DMS53 (cell line): ENCODE measurements at places on chromosomes 13 and 19.

- DNase-seq: no peak
These were observed 223.8 kb downstream of the TDRD3 start for GRCh38 chr13:60620611-60621395.

DNA sequence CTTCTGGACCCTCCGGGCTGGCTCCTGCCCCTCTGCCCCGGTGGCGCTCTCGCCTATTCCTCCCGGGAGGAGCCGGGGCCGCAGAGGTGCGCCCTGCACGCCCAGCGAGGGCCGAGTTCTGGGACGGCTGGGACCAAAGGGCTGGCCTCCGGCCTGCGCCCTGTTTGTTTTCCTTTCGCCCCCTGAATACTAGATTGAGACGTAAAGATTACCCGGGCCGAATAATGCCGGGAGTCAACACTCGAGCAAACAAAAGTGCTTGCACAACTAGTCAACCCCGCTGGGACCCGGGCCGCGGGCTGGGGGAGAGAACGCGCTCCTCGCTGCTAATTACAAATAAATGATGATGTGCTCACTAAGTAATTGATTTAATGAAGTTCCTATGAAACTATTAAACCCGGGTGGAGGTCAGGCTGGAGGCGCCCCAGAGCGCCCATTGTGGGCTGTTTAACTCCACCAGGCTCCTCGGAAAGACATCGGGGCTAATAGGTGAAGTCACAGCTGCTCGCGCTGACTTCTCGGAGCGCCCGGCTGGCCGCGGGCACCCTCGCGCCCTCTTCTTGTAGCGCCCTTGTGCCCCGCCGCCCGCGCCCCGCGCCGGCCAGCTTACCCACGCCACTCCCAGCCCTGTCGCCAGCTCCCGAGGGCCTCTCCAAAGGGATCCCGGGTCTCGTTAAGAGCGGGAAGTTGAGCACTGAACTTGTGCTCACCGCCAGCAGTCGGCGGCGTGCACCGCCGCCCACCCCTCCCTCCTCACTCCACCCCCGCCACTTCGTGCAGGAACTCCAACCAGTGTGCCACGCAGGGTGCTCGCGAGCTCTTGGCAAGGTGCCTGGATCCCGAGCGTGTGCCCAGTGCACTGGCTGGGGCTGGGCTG is 14.9 kb downstream of the ZIC5 start:
- peak; percentile 35 for DNase-seq

DNA sequence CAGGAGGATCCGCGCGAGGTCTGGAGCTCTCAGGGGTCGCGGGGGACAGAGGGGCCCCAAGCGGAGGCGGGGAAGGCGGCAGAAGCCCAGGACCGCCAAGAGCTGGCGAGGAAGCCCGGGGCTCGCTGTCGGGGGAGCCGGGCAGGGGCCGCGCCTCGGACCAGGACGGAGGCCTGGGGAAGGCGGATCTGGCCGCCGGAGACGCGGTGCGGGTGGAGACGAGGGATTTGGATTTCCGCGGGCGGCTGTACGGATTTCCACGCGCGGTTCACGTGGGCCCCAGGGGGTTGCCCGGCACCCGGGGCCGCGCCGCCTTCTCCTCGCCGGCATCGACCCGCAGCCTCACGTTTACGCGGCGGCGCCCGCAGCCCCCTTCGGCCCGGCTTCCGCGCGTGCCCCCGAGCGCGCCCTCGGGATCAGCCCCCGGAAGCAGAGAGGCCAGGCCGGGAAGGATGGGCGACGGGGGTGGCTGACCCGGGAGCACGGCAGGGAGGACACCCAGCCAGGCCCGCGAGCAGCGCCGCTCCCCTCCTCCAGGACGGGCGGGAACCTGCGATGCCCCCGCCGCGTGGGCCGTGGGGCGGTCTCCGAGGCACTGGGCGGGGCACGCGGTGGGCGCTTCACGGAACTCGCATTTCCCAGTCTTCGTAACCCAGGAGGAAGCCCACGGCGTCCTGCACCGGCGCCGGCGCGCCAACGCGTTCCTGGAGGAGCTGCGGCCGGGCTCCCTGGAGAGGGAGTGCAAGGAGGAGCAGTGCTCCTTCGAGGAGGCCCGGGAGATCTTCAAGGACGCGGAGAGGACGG is 4.7 kb downstream of the F7 start:
- DNase-seq: peak; percentile 16

- DNase-seq: peak; percentile 91
These were observed 1.5 kb upstream of the CEACAM5 start for GRCh38 chr19:41706741-41707501.

- no peak for DNase-seq
These were observed 129.3 kb downstream of the KCNRG start for GRCh38 chr13:50144246-50145160.

GRCh38 chr13:102800145-102801041 is 1.5 kb downstream of the BIVM start:
- peak; percentile 71 for DNase-seq

GRCh38 chr13:100565286-100565685 is 23.3 kb downstream of the GGACT start:
- DNase-seq: no peak

DNA sequence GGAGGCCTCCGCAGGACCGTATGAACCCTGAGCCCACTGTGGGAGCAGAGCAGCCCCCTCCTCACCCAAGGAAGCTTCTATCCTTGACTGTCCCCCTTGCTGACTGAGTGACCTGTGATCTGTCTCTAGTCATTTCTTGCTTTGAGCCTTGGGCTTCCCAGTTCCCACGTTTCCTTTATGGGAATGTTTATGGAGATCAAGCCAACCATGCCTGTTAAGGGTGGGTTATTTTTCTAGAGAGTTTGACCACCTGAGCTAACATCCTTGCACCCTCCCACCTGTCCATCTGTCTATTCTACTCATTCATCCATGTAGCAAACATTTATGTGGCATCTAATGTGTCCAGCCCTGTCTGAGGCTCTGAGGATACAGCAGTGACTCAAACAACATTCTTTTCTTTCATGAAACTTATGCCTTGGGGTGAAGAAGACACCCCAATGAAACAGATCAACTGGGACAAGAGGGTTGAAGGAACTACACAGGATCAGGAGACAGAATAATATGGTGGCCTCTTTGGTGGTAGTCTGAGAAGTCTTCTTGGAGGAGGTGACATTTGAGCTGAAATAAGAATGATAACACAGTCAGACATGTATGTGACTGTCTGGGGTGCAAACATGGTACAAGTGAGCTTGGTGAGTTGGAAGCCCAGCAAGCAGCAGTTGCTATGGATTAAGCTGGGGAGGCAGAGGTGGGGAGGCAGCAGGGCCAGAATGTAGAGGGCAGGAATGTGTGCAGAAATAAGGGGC is 30.5 kb downstream of the CERS4 start:
- no peak for DNase-seq

GRCh38 chr19:23822735-23823134 is 64.0 kb upstream of the ZNF681 start:
- peak; percentile 78 for DNase-seq

DNA sequence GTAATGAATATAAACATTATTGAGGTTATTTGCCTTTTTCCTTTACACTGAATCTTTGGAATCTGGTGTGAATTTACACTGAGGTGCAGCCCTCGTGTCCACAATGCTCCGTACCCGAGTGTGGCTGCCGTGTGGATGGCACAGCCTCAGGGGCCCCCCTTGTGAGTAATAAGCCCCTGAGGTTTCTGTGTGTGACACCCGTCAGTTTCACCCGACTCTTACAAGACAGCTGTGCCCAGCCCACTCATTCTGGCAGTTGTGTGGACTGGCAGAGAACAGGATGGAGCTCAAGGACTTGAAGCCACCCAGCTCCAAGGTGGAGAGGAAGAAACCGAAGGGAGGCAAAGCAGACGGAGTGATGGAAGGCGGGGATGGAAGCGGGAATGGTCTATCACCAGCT is 7.8 kb downstream of the PROZ start:
- no peak for DNase-seq

GRCh38 chr19:46239193-46240024 is 9.9 kb downstream of the IGFL1 start:
- DNase-seq: no peak
